ENCODE measurements at places on chromosomes 13 and 19.

DNA sequence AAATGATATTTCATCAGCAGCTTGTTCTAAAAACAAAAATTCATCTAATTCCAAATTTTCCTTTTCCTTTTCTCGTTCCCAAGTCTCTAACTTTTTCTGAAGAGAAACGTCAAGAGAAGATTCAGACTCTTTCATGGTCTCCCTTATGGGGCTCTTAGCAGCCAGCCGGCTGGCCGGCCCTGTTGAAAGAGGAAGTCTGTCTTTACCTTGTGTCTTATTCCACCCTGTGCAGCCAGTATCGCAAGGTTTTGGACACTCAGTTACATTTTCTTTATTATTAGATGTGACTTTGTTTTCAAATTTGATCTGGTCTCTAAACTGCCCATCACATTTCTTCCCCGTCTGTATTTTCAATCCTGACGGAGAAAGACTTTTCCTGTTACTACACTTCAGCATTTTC lies 142.3 kb downstream of the RNF17 start:
- DNase-seq: no peak

DNA sequence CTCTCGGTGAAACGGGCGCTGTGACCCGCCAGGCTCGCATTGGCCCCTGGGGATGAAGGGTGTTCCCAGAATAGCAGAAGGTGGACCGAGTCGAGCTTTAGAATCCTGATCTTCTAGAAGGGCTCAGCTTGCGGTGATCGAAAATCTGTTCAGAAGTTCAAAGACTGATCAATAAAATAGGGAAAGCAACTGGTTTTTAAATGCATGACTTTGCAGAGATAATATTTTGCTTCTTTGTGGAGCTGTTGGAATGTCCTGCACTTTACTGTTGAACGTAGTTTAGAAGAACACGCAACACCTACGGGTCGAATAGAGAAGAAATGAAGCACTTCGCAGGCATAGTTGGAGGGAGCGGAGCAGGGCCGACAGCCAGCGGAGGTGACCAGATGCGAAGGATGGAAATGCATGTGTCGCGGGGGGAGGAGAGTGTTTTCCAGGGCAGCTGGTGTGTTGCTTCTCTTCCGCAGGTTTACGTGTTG lies 766 bp downstream of the CEBPG start:
- no peak for DNase-seq

GRCh38 chr13:84352946-84353345 lies 470.7 kb upstream of the SLITRK1 start:
- DNase-seq: no peak

DNA sequence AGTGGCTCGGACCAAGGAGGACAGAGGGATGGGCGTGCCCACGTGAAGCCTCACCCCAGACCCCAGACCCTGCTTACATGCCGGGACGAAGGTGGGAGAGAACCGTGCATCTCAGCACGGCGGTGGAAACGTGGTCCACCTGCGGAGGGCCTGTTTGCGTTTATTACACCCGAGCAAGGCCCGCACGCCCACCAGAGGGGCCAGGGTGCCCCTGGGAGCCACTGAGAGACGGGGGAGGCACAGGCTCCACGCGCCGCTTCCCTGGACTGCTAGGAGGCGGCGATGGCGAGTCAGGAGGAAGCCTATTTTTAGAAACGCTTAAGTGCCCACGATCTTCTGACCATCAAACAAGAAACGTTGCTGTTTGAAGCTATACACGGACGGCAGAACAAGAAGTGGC lies 80.7 kb downstream of the ATP11A start:
- DNase-seq: no peak

DNA sequence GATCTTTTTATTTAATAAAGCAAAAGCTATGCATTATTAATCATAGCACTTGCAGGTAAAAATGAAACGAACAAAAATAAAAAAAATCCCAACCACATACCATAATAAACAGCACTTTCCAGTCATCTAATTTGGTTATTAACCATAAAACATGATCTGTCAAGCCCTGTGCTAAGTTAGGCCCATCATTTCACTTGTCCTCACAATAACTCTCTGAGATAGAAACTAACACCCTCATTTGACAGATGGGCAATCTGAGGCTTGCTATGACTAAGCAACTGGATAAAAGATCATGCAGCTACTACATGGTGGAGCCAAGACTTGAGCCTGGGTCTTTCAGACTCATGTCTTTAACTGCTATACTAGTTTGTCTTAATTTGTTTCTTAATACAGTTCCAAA lies 21.8 kb downstream of the PROSER1 start:
- no peak for DNase-seq

DNA sequence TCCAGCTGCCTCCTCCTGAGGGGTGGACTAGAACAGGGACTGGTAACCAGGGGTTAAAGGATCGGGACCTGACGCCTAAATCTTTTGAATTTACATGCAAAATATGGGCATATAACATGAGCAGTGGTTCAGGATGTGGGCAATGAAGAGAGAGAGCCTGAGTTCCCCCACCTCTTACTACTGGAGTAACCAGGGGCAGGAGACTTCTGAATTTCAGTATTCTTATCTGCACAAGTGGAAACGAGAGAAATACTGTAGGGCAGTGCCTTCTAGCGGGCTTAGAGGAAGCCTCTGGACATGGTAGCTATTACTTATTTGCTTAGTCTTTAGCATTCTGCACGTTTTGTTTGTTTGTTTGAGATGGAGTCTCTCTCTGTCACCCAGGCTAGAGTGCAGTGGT lies 26.3 kb downstream of the BCAT2 start:
- DNase-seq: no peak

DNA sequence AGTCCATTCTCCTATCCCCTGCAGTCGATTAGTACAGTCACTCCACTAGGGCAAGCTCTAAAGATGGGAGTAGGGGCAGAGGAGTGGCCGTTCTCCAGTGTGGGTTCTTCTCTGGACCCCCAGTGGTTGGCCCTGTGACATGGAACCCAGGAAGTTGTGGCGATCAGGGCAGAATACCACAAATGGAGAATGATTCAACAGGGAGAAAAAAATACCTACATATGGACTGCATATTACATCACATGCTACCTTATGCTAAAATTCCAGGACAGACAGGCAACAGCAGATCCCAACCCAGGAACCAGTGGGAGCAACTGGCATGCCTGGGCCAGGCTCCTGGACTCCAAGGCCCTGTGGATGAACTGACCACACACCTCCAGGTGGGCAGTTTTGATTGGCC lies 20.4 kb downstream of the POU2F2 start:
- no peak for DNase-seq

DNA sequence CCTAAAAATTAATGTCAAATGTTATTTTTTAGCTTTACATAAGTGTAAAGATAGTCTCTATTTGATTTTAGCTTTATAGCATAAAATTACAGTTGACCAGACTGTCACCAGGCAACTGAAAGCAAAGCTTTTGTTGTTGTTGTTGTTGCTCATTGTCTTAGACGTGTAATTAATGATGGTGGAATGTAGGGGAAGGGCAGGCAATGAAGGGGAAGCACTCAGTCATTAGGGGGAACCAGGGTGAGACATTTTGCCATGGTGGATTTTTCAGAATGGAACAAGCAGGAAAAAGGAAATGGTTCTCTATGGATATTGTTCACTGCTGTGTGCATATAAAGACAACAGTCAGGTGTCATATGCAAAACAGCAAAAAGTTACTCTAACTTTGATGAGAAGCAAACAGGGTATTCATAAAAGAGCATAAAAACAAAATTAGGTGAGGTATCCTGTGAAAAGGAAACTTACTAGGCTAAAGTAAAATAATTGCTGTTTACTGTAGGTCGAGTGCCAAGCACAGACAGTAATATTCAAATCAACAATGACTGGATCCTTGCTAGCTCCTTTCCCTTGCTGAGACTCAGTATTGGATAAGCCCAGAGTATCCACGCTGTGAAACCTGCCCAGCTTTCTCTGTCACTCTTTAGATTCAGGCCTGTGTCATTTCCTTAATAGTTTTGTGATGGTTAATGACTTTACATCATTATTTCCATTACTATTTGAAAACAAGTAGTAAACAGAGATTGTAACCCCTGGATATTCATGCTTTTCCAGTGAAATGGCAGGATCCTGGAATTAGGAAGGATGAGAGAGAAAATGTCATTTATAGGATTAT lies 110.5 kb downstream of the LRCH1 start:
- DNase-seq: no peak

DNA sequence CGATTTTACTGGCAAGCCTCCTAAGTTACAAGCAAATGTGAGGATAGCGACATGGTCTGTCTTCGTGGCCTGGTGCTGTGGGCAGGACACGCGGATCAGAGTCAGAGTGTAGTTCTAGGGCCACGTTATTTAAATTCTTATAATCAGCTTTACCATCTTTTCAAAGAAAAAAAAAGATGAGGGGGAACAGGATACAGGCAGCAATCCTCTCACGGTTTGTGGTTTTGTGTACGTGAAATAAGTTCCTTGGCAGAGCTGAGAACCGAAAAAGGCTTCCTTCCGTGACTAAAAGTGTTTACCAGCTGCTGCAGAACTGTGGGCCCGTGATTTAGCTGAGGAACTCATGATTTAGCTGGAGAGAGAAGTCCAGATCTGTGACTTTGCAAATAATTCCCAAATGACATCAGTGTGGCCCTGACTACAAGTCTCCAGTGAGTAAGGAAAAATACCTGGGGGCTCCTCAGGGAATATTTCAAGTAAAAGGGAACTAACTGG lies 27.2 kb downstream of the RCBTB2 start:
- DNase-seq: no peak
